ENCODE measurements at places on chromosomes 1 and 21.
A peak's percentile ranks its signal among the peaks of the same experiment; 100 is the strongest.

GRCh38 chr1:2449636-2450454 lies 26.2 kb upstream of the PLCH2 start:
- no peak for DNase-seq

- no peak for DNase-seq
Measured at GRCh38 chr1:111887385-111887784, 102.1 kb downstream of the KCND3 start.

DNA sequence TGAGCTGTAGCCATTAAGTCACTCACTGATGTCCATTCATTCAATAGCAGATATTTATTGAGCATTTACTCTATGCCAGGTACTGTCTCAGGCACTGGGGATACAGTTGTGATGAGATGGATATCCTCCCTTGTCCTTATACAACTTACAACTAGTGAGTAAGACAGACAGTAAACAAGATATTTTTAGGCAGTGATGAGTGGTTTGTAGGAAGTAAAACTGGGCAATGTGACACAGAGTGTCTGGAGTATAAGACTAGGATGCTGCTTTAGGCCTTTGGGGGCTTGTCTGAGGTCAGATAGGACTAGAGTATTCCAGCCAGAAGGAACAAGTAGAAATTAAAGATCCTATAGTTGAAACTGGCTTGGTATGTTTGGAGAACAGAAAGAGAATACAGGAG lies 41.4 kb downstream of the NOS1AP start:
- no peak for DNase-seq

- no peak for DNase-seq
Measured at GRCh38 chr1:51776408-51776807, 102.1 kb downstream of the NRDC start.

GRCh38 chr1:155018617-155019348 lies 14.8 kb downstream of the DCST2 start:
- no peak for DNase-seq

DNA sequence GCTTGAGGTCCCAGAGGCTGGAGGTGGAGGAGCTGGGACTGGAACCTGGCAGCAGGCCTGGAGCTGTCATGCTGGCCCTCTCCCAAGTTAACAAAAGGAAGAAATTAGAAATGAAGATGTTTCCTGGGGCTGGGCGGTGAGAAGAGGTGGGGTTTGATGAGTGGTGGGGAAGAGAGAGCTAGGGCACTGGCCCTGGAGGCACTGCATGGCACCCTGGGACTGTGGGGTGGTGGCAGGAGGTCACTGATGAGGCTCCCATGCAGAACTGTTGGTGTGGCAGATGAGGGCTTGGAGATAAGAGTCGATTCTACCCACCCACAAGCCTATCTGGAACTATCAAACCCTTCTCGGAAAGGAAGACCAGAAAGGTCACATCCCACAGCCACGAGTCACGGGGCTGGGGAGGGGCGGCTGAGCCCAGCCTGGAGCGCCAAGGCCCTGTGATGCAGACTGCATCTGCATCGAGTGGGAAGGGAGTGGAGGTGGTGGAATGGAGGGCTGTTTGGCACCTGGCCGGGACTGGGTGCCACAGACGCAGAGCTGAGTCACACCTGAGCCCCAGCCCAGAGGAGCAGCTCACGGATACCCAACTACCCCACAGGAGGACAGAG lies 29.4 kb downstream of the MRPL37 start:
- DNase-seq = no peak

GRCh38 chr1:87592156-87592555 lies 263.5 kb downstream of the LMO4 start:
- DNase-seq = no peak

GRCh38 chr1:90579212-90579802 lies 137.8 kb downstream of the BARHL2 start:
- peak; percentile 44 for DNase-seq

DNA sequence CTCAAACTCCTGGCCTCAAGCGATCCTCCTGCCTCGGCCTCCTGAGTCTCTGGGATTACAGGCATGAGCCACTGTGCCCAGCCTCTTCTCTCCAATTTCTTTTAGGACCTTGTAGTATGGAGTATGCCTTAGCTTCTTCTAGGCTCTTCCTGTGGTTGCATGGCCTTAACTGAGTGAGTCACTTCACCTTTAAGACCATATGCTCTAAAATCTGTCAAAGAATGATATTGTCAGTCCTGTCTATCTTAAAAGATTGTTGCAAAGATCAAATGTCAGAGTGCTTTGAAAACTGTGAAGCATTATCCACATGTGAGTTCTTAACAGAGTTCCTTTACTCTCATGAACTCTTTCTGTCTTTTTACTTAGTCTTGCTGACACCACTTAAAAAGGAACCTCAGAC lies 37.2 kb downstream of the ATP2B4 start:
- DNase-seq = peak; percentile 48

- DNase-seq = peak; percentile 68
Measured at GRCh38 chr1:204565617-204566582, 49.7 kb downstream of the MDM4 start.

DNA sequence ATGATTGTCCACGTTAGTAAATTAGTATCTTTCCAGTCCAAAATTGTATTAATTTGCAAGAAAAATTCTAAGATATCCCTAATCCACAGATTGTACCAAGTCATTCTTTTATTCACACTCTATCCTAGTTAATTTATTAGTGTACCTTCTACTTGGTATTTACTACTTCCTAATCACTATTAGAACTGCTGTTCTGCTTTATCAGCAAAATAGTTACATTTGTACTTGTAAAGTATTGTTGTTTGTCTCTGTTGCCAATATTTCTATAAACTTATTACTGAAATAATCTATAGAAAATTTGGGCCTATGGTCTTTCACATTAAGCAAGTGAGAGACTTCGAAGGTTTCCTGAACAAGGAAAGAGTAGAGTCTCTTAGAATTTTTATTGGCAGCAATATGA lies 5.6 kb upstream of the CRP start:
- DNase-seq = no peak

GRCh38 chr1:239543873-239544272 lies 157.5 kb downstream of the CHRM3 start:
- DNase-seq = no peak

DNA sequence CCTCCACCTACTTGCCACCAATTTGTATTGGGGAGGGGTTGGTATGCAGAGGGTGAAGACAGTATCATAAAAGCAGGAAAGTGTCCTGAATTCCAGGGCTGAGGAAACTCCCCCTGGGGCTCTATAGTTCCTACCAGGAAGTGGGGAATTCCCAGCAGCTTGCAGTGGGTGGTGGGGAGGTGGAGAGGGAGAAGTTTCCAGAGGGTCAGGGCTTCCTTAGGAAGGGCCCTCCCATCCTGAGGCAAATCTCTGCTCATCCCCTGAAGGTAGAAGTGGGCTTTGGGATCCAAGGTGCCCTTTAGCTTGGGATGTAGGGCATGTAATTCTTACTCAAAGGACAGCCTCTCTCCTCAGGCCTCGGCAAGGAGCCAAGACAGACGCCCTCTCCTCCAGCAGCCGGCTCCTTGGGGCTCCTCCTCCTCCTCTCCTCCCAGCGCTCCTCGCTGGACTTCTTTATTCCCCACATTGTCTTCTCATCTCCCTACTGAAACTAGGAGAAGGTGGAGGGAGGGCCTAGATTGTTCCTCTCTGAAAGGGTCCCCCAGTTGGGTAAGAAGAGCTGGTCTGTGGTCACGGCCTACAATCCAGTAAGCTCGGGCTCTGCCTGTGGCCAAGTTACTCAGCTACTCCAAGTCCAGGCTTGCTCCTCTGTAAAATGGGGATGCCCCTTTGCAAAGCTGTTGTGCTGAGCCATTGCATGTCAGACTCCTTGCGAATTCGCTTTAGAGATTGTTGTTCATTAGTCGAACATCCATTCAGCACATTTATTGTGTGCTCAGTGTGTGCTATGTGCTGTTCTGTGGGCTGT lies 17.9 kb upstream of the CSF1 start:
- no peak for DNase-seq

DNA sequence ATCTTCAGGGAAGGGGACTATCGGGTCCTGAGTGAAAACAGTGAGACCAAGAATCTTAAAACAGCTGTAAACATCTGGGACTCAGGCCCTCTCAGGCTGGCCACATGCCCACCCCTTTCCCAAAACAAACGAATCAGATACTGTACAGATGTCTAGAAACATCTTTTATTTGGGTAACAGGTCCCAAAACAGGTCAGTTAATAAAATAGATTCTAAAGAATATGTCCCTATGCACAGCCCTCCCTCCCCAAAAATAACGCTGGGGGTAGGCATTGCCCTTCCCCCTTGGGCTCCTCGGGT lies 499 bp upstream of the CRTC2 start:
- no peak for DNase-seq

- no peak for DNase-seq
Measured at GRCh38 chr1:213669964-213670691, 317.6 kb upstream of the PROX1 start.

GRCh38 chr1:26408604-26409003 lies 2.0 kb upstream of the LIN28A start:
- DNase-seq = peak; percentile 33

- no peak for DNase-seq
Measured at GRCh38 chr1:100730130-100730529, 10.6 kb downstream of the VCAM1 start.

GRCh38 chr1:26733982-26734381 lies 38.2 kb downstream of the ARID1A start:
- no peak for DNase-seq

GRCh38 chr1:221851336-221851735 lies 109.4 kb upstream of the DUSP10 start:
- no peak for DNase-seq

DNA sequence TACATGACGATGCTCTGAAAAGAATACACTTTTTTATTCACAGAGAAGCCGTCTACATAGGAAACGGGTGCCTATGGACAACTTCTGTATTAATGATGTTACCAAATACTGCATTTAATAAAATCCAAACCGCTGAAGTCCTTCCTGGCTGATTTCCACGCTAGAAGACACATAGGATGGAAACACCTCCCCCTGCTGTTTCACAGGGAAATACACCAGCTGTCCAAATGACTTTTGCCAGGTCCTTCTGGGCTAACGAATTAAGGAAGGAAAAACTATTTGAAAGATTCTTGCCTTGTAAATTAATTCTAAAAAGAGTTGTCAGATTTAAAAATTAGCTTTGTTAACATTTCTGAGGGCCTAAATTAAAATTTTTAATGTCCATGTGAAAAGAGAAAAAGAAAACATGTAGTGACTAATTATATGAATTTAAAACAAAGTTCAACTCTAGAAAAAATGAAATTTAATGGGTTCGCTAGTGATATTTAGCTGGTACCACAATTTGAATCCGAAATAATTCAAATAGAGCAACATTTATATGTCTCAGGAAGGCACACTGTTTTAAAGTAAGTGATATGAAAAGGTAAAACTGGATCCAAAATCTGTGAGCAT lies 146.0 kb downstream of the RERE start:
- no peak for DNase-seq

DNA sequence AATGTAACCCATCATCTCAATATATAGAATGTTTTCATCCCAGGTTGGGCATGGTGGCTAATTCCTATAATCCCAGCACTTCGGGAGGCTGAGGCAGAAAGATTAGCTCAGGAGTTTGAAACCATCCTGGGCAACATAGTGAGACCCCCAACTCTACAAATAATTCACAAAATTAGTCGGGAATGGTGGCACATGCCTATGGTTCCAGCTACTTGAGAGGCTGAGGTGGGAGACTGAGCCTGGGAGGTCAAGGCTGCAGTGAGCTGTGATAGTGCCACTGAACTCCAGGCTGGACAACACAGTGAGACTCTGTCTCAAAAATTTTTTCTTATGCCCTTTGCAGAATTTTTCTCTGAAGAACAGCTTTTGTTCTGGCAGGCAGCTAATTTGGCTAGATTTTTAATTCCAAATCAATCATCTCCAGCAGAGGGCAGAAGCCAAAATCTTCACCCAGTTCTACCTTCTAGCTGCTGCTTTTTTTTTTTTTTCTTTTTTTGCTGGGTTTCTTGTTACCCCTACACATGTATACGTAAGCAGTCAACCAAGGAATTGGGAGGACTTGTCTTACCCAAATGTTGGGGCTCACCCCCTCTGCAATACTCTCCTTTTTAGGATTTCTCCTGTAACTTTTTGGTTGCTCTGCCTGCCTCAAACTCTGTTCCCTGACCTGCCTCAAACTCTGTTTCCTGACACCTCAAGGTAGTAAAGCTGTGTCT lies 2.7 kb upstream of the RAD54L start:
- no peak for DNase-seq

DNA sequence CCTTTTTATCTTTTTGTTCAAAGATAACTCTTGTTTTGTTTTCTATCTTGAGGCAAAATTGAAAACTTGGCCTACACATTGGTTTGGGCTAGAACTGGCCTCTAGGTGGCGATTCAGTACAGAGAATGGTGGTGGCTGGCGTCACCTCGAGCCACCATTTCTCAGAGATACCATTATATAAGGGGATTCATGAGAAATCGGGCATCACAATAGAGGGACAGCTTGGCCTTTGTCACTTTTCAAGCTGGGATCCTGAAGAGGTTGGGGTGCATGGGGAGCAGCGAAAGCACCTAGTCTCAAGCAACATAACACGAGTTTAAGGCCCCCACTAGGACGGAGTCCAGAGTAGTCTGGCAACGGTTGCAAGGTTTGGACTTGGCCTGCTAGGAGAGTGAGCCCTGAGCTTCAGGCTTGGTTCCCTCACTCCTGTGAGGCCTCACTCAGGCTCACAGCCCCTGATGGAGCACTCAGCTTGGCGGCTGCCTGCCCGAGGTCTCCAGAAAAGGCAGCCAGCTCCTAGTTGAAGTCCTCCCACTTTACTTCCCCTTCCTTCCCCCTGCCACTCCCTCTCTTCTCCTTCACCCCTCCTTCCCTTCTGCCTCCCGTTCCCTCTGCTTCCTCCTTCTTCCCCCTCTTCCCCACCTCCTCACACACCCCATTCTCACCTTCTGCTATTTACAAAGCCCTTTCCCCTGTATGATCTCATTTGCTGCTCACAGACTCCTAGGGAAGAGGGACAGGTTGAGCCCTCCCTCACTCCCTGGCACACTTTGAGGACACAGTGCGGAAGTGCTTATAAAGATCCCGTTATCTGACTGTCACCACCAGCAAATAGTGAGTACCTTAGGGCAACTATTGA lies 67.8 kb downstream of the LRIG2 start:
- DNase-seq = peak; percentile 63

- no peak for DNase-seq
Measured at GRCh38 chr1:247440001-247440620, 17.8 kb downstream of the OR2B11 start.

GRCh38 chr1:207808322-207808705 lies 56.5 kb downstream of the CD46 start:
- no peak for DNase-seq

GRCh38 chr1:245361065-245361464 lies 206.3 kb downstream of the KIF26B start:
- DNase-seq = no peak

- no peak for DNase-seq
Measured at GRCh38 chr1:29895201-29895600, 658.9 kb downstream of the PTPRU start.

GRCh38 chr1:198929111-198929604 lies 290.3 kb downstream of the PTPRC start:
- DNase-seq = no peak

- no peak for DNase-seq
Measured at GRCh38 chr1:158559696-158560095, 5.5 kb upstream of the OR6Y1 start.

DNA sequence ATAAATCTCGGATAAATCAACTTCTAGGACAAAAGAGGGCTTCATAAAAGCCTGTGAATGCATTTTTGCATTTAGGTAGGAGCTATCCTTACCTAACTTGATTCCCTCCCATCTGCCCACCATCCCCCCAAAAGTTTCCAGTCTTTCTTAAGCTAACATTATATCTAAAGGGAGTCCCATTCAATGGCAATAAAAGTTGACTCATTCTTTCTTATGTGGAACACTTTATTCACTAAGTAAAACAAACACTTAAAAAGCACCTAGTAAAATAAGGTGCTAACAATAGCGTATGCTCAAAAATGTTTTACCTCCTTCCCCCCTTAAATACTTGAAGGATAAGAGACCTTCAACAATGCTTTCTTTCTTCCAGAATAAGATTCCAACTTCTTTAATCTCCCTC lies 83.8 kb downstream of the GON4L start:
- DNase-seq = no peak
